ENCODE measurements at places on chromosomes 16 and 17.

- no peak for DNase-seq
These were observed 106.3 kb upstream of the SIAH1 start for GRCh38 chr16:48491517-48491916.

DNA sequence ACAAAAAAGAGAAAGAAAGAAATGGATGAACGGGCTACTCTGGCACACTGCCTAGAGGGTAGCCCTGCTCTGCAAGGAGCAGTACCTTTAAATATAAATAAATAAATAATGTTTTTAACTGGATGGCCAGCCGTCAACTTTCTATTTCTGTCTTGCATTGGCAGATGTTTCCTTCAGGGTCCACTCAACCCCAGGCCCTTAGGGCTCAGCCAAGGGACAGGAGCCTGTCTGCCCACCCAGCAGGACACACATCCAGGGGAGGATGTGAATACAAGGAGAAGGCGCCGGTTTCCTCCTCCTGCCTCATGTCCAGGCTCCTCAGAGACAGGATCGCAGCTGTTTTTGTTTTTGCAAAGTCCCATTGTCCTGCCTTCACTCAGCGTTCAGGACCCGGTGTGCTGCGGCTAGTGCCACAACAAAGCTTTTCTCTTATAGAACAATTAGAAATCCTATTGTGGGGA is 22.6 kb downstream of the TTYH2 start:
- no peak for DNase-seq

DNA sequence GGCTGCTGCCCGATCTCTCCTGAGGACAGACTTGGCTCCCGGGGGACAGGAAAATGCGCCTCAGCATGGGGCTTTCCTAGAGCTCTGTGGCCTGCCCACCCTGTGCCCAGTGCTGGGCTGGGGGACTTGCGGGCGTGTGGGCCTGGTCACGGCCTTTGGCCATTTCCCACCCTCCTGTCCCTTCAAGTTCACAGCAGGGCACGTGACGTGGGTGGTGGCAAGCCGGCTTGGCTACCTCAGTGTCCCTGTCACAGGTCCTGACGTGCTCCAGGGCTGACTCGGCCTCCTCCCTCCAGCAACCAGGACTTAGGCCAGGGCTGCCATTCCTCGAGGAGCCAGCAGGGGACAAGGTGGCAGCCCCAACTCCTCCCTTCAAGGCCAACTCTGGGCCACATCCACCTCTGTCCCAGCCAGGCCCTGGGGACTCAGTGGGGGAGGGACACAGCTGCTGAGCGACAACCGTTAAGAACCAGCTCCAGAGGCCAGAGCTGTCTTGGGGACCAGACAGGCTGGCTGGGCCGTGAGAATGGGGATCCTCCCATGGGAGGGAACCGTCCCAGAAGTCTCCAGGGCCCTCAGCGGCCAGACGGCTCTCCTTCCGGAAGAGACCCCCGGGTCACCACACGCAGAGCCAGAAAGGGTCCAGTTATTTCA is 981 bp upstream of the UNC13D start:
- DNase-seq: peak; percentile 49

DNA sequence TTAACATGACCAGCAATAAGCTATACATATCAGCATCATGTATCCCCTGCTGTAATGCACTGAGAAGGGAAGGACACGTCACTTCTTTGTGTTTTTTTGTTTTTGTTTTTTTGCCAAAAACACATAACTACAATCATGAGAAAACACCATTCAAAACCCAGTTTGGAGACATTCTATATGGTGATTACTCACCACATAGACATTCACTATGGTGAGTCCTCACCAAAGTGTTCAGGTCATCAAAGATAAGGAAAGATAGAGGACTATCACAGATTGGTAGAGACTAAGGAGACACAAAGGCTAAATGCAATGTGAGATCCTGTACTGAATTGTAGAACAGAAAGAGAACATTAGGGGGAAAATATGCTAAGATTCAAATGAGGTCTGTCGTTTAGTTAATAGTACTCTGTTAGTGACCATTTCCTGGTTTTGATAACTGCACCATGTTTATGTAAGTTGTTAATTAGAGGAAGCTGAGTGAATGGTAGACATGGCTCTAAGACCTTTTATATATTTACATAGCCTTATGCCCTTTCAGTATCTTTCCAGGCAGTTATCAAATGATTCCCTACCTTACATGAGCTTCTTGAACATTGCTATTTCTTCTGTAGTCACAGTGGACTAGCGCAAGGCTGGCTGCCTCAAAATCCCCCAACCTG is 46.6 kb downstream of the PIK3R5 start:
- no peak for DNase-seq

DNA sequence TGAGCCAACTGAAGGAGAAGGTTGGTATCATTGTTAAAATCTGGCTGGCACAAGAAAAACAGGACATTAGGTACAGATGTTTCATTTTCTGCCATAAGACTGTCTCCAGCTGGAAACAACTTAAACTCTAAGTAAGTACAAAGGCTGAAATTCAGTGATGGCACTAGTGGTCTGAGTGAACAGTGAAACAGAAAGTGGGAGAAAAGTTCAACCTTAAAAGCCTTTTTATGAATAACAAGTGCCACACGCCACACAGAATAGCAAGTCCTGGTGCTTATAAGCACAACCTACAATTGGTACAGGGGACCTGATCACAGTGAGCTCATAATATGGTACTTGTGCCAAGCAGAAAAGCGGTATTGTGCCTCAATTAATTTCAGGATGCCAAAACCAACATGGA is 56.7 kb downstream of the CEP112 start:
- no peak for DNase-seq

DNA sequence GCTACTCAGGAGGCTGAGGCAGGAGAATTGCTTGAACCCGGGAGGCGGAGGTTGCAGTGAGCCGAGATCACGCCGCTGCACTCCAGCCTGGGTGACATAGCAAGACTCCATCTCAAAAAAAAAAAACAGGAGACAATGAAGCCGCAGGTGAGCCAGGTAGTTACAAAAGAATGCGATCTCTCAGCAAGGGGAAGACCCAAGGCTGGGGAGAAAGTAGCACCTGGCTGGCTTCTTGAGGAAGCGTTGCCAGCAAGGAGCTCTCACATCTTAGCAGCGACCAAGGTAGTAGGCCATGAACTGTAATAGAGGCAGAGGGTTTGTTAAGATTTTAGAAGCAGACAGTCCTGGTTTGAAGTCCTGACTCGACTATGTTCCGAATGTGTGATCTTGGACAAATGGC is 175.0 kb downstream of the AIPL1 start:
- no peak for DNase-seq

- no peak for DNase-seq
These were observed 376.4 kb downstream of the SLC39A11 start for GRCh38 chr17:72715906-72716572.

GRCh38 chr16:11669380-11670146 is 1.3 kb downstream of the SNN start:
- no peak for DNase-seq

- DNase-seq: no peak
These were observed 5.3 kb downstream of the DUSP14 start for GRCh38 chr17:37494971-37495370.

GRCh38 chr16:75382611-75383010 is 50.7 kb downstream of the CFDP1 start:
- no peak for DNase-seq

DNA sequence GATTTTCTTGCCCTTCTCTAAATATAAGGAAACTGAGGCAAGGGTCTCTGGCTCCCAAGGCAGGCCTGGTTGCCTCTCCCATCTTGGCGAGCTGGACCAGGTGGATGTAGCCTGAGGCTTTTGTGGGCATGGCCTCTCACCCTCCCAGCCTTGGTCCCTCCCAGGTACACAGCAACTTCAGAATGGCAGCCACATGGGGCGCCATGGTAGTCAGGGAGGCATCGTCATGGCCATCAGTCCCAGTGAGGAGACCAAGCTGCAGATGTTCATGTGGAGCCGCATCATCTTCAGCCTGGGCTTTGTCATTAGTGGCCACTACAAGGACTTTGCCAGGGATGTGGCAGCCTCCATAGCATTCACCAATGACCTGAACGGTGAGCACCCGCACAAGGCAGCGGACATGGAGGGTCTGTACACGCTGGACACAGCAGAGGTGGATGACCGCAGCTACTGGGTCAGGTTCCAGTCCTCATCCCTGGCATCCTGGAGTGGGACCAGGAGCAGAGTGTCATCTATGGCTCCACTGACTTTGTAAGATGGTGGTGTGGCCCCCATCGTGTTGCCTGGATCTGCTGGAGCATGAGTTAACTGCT is 165.8 kb upstream of the ZNF267 start:
- DNase-seq: no peak

- DNase-seq: no peak
These were observed 424 bp downstream of the YBX2 start for GRCh38 chr17:7293816-7294613.

DNA sequence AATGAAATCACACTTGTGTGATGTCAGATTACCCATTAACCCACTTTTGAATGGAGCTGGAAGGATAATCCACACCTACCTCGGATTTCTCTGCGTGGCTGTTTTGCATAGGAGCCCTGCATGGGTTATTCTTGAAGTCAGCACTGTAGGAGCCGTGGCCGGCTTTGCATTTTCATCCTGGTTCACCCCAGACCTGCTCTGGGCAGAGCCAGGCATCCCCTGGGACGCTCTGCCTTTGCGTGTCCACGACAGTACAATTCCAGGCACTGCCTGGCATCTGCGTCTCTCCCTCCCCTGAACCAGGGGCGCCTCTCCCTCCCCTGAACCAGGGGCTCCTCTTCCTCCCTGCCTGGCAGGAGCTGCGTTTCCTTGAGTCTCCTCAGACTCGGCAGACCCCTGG is 29.7 kb upstream of the ZNF750 start:
- no peak for DNase-seq

DNA sequence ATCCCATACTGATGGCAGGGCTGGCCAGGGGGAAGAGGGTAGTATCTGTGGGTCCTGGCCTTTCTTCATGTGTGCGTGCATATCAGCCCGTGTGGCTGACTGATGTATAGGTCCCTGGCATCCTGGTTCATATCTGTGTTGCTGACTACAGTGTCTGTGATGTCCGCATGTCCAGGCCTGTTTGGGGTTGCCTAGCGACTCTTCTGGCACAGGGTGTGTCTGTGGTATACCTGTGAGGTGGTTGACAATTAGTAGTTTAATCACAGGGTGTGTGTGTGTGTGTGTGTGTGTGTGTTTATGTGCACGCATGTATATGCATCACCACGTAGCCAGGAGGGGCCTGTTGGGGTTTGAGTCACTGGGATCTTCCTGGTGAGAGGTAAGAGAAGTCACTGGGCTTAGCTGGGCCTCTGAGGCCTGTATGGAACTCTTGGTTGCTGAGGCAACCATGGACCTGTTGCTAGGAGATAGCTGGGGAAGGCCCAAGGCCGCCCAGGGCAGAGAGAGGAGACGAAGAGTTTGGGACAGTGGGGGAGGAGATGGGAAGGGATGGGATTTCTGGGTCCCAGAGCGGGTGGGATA is 603 bp upstream of the TMEM95 start:
- DNase-seq: no peak

GRCh38 chr17:49817993-49818392 is 29.5 kb downstream of the KAT7 start:
- DNase-seq: no peak

- DNase-seq: no peak
These were observed 51.2 kb upstream of the NKD1 start for GRCh38 chr16:50496990-50497389.

DNA sequence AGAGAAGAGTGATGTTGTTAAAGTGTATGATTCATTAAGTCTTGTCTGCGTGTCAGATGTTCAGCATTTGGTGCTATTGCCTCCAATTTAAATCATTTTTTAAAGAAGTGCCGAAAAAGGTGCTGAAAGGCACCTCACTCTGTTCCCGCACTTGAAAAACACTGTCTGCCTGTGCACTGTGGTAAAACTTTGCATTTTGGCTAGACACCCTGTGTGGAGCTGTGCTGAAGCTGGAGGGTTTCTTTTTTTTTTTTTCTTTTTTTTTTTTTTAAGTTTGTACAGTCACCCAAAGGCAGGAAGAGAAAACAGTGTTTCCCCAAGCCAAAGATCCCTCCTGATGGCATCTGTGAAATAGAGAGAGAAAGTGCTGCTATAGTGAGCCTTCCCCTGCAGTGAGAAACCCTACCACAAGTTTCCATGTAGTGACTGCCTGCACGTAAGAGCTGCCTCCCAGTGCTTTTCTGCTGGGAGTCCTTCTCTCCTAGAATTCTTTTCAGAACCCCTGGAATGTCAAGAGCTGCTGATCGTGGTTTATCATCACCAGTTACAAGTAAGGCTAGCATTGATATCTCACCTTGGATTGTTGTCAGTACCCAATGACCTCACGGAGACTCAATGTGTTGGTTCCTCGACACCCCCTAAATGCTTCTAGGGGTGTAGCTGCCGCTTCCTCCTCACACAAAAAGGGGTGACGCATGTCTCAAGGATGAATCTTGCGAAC is 116.0 kb upstream of the SOX9 start:
- no peak for DNase-seq

DNA sequence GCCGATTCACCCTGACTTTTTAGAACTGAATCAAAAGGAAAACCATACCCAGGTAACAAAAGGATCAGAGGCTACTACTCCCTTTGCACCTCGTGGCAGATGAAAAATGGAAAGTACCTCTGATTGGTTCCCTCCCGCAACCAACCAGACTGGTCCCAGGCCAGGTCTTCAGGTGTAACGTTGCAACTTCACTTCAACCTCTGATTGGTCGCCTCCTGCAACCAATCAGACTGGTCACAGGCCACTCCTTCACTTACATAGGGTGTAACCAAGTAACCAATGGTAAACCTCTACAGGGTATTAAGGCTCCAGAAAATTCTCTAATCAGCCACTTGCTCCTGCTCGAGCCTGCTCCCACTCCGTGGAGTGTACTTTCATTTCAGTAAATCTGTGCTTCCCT is 89.4 kb downstream of the ADCY9 start:
- no peak for DNase-seq

DNA sequence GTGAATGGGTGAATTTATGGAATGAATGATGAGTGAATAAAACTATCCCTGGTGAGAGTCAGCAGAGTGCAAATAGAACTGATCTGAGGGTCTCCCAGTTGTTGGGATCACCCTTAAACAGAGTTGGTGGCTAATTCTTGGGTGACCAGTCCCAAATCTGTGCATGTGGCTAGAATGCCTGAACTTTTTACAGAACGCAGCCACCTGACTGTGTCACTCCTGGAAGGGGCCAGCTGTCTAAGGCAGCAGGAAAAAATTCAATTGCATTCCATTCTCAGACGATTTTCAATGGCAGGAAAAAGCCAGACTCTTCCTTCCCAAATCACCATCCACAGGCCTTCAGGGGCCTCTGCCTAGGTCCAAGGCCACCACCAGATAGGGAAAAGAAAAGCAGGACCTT is 43.5 kb downstream of the BEAN1 start:
- no peak for DNase-seq

DNA sequence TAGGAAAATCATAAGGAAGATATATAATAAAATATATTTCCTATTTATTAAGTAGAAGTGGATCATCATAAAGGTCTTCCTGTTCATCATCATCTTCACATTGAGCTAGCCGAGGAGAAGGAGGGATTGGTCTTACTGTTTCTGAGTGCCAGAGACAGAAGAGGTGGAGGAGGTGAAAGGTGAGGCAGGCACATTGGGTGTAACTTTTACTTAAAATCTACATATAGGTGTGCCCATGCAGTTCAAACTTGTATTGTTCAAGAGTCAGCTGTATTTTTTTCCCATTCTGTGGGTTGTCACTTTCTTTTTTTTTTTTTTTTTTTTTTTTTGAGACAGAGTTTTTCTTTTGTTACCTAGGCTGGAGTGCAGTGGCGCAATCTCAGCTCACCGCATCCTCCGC is 34.9 kb downstream of the NSRP1 start:
- no peak for DNase-seq

GRCh38 chr16:68590201-68590994 is 51.3 kb downstream of the ZFP90 start:
- peak; percentile 57 for DNase-seq
